ENCODE measurements at places on chromosomes 5 and 9.
A peak's percentile ranks its signal among the peaks of the same experiment; 100 is the strongest.

DNA sequence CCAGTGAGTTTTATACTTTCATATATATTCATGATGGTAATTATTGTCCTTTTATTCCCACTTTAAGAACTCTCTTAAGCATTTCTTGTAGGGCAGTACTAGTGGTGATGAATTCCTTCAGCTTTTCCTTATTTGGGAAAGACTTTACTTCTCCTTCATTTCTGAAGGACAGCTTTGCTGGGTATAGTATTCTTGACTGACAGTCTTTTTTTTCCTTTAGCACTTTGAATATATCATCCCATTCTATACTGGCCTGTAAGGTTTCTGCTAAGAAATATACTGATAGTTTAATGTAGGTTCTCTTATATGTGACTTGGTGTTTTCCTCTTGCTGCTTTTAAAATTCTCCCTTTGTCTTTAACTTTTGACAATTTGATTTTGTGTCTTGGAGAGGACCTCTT lies 109.0 kb upstream of the FSTL4 start:
- no peak for DNase-seq

DNA sequence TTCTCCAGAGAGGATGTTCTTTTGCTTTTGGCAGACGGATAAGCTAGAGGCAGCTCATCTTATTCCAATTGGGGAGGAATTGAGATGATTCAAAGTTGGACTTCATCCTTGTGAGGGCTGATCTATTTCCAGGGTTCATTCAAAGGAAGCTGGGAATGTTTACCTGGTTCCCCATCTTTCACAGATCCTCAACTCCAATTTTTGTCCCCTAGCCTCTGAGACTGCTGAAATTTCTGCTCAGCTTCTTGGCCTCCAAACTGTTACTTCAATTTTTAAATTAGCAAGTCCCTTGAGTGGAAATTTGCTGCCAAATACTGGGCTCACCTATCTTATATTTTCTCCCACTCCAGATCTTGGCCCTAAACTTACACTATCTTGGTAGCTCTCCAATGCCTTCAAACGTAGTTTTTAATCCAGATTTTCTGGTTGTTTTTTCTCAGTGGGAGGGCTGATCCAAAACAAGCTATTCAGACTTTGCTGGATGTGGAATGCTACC lies 93.9 kb upstream of the NEK6 start:
- DNase-seq: no peak

DNA sequence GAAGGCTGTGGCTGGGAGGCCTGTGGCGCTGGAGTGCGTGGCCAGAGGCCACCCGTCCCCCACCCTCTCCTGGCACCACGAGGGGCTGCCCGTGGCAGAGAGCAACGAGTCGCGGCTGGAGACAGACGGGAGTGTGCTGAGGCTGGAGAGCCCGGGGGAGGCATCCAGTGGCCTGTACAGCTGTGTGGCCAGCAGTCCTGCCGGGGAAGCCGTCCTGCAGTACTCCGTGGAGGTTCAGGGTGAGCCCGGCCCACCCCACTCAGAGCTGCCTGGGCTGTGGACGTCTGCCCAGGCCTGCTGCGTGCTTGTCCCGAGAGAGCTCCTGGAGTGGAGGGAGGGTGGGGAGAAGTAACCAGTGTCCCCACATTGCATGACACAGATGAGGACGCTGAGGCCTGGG lies 89.2 kb downstream of the HMCN2 start:
- DNase-seq: no peak

DNA sequence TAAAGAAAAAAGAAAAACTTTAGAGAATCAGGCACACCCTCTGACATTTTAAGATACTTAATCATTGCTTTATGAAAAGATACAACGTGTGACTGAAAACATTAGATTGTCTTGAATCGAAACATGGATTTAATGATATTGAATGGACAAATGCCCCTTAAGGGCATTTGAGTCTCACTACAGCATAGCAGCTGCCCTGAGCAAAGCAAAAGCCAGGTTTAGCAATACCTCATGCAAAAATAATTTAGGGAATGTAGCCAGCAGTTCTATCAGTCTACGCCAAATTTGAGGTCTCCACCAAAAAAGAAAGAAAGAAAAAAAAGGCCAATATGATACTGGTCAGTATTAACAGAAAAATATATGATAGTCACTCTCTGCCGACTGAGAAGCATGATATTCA lies 56.6 kb upstream of the LMNB1 start:
- DNase-seq: no peak

- no peak for DNase-seq
Observed at GRCh38 chr9:87674565-87675299, 51.2 kb upstream of the CTSL start.

GRCh38 chr9:18786911-18787650 lies 245.9 kb downstream of the SAXO1 start:
- DNase-seq: no peak

DNA sequence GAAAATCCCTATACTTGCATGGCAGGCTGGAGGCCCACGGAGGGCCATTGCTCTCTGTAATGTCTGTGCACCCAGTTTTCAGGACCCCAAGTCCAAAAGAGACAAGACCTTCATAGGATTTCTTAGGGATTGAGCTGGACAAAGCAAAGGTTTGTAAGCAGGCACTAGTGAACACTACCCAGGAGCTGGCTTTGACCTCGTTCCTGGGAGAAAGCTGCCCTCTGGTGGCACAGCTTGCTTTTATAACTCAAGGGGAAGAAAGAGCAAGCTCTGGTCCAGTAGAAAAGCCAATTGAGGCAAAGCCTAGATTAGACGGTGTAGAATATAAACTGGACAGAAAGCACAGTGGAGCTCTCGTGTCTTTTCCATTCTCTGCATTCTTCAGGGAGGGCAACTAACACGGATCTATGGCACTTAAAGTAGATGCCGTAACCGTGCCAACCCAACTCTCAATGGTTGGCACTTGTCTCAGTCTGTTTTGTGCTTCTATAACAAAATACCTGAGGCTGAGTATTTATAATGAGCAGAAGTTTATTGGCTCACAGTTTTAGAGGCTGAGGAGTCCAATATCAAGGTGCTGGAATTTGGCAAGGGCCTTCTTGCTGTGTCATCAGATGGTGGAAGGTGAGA lies 7.9 kb downstream of the GABRP start:
- peak; percentile 39 for DNase-seq

- DNase-seq: no peak
Observed at GRCh38 chr9:122206118-122207046, 22.4 kb downstream of the LHX6 start.

DNA sequence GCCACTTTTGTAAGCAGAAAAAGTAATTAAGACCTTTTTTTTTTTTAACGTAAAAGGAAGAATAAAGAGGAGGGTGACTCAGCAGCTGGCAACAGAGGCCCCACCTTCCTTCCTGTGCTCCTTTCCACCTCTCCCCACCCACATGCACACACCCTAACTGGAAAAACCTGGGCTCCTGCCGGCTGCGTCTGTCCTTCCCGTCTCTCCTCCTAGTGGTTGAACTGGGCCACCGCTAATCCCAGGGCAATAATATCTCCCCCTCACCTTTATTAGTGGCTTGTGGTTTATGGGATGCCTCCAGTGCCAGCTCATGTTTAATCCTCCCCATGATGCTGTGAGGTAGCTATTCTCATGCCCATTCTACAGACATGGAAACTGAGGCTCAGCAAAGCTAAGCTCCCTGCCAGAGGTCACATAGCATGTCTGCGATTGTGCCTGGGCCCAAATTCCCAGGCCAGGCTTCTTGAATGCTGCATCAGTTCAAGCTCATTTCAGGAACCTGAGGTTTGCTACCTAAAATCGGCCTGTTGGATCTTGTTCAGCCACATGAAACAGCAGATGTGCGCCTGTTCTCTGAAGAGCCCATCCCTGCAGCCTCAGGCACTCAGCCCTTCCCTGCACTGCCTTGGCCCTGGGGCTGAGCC lies 60.9 kb upstream of the IL17B start:
- DNase-seq: no peak

DNA sequence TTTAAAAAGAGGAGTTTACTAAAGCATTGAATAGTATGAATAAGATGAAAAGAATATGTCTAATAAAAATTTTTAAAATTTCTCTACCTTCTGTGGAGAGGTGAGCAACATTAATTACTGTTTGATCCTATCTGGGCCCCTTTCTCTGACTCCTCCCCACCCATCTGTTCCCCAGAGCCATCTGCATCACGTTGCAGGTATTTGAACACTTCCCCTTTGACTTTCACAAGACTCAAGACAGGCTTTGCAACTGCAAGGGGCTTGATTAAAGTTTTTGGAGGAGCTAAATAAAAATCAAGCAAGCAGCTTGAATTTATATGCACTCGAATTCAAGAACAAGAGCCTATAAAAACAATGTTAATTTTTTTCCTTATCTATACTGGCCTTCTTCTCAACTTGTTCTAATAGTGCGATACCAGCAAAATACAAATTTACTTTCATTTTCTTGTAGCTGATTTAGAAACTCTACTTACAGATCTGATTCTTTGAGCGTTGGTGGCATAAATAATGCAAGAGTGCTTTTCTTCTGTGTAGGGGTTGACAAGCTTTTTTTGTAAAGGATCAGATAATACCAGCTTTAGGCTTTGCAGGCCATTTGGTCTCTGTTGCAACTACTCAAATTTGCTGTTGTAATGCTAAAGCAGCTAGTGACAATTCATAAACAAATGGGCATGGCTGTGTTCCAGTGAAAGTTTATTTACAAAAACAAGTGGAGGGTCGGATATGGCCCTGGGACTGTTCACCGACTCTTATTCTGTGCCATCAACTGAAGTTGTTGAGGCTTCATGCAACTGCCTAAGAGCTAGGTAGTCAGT lies 21.2 kb downstream of the TXNDC8 start:
- peak; percentile 38 for DNase-seq

- DNase-seq: no peak
Observed at GRCh38 chr5:103910786-103911185, 348.2 kb upstream of the NUDT12 start.

DNA sequence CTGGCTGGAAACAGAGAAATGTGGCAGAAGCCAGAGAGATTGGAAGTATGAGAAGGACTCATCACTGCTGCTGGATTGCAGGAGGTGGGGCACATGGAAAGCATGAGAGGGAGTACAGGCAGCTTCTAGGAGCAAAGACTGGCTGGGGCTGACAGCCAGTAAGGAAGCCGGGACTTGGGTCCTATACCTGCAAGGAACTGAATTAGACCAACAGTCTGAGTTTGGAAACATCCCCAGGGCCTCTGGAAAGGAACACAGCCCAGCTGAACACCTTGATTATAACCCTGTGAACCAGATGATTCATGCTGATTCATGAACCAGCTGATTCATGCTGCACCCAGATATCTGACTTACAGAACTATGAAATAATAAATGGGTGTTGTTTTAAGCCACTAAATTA lies 93.4 kb downstream of the OSTF1 start:
- DNase-seq: no peak

- no peak for DNase-seq
Observed at GRCh38 chr5:68661237-68661636, 432.6 kb upstream of the SLC30A5 start.

DNA sequence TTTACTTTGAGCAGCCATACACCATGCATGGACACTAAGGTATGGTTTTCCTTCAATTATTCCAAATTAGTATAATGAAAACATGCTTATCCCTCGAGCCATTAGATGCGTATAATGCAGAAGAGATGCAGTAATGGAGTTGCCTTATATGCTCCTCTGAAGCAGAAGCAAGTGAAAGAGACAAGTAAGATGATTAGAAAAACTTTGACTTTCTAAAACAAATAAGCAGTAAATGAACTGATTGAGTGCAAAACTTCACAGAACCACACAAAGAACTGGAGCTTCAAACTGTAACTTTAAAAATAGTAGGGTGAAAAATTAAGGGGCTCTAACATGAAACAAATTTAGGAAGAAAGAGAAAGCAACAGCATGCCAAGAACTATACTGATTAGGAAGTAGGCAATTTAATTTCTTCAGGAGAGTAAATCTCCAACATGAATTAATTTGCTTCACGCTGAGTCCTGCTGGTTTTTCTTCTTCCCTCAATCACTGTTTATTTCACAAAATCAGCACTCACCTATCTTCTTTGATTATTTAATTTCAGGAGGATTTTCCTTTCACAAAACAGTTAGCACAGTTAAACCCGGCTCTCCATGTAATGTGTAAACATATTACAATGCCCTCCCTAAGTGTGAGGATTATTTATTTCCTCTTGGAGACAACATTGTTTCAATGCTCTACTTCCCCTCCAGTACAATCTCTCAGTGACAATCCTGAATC lies 90.3 kb upstream of the PAM start:
- DNase-seq: no peak
